GM19239 (cell line): ENCODE measurements at places on chromosomes 3 and 15.
A peak's percentile ranks its signal among the peaks of the same experiment; 100 is the strongest.

GRCh38 chr3:85244519-85244918, 285.7 kb downstream of the CADM2 start:
- no peak for DNase-seq

DNA sequence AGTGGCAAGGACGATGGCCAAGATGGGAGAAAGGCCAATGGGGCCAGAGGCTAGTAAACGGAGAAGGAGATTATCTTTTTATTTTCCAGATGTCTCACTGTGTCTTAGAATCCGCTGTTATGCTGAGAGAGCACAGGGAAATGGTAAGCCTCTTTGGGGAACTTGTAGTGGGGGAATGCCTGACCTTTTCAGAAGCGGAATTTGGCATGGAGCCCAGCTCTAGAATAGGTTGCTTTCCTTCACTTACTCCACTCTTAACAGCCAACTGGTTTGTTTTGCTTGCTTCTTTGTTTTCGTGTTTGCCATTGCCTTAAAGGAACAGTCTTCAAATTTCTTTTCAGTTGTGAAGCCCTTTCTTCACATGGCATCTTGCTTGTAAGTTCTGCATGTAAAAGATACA, 316.2 kb upstream of the THRB start:
- no peak for DNase-seq

DNA sequence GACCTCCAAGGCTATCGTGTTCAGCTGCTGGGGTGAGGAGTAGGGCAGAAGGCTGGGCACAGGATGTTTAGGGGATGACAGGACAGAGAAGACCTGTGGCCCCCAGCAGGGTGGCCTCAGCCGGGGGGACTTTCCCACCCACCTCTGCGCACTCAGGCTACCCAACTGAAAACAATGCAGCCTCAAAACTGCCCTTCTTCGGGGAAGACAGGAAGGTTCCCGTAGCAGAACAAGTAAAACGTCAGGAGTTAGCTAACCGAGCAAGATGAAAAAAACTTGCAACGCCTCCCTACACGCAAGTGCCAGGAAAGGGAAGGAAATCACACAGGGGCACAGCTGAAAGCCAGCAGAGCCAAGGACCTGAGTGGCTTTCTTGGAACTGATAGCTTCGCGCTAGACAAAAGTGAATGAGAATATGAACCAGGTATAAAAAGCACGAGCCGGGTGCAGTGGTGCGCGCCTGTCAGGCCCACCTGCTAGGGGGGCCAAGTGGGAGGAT, 38.4 kb upstream of the FURIN start:
- DNase-seq, result no peak

DNA sequence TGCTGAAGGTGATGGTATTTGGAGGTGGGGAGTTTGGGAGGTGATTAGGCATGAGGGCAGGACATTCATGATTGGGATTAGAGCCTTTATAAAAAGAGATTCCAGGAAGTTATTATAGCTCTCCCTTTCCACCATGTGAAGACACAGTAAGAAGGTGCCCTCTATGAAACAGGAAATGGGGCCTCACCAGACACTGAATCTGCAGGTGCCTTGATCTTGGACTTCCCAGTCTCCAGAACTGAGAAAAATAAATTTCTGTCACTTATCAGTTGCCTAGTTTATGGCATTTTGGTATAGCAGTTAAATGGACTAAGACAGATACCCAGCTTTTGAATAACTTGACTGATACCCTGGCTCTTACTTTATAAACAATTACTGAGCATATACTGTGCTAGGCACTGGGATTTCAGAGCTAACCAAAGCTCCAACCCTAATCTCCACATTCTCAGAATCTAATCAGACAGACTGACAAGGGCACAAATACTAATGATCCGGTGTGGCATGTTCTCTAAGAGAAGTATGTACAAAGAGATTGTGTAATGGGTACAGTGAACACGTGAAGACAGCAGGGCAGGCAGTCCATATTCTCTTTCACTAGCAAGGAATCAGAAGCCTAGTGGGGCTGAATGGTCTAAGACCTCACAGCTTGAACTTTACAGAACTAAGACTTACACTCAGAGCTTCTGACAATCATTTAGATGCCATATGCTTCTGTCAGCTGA, 343.1 kb downstream of the WDR72 start:
- DNase-seq, result no peak

DNA sequence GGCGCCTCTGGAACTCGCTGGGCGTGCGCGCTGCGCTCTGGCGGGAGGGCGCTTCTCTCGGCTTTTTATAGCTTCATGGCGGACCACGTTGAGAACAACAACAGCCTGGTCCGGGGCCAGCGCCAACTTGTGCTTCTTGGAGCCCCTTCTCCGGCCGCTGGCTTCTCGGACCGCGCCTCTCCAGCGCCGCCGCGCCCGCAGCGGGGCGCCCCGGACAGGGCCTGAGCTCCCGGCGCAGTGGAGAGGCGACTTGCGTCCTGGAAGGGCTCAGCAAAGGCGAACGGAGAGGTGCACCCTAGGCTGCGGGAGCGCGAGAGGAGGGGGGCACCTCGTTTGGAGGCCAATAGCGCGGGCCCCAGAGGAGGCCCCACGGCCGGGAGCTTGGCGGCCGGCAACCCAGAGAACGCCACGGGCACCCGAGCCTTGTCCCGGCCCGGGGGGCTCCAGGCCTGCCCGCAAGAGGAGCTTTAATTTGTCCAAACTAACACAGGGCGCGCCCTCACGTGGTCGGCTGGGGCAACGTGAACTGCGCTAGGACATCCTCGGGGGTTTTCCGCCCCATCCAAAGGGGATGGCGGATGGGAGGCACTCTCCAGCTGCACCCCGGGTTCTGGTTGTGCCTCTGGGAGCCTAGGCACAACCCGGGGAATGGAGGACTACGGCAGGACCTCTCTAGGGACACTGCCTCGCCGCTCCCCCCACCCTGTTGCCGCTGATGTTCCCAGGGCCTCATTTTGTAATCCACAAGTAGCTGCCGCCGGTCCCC, 37.8 kb downstream of the HMCES start:
- peak; percentile 81 for DNase-seq

DNA sequence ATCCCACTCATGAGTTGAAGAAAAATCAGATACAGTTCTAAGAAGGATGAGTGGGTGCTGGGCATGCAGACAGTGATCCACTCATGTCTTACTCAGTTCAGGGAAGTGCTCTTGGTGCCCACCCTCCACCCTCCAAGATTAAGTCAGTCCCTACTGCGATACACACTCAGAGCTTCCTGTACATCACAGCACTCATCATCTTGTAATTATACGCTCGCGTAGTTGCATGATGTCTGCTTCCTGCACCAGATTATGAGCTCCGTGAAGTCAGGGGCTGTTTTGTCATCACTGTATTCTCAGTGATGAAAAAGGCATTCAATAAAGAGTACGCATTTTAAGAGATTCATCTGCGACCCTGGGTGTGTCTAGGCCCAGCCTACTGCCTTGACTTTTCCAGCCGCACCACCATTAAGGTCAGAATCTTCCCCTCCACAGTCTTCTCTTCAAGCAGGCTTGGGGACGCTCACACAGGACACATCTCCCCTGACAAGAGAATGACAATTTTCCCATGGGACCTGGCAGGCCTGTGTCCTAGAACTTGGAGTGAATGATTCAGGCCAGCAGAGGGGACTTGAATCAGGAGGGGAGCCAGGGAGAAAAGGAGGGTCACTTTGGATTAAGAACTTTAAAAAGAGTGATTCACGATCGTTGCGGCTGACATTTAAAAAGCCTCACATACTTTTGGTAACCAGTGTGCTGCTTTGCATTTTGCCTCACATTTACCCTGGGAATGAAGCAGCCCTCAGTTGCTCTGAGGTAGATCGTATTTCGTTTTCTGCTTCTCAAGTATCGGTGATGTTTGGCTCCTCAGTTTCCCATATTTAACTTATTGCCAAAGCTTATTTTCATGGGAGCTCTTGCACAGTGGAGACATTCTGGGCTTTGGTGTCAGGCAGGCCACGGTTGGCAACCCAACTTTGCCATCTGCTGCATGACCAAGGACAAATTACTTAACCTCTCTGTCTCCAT, 7.9 kb upstream of the PDE8A start:
- DNase-seq, result no peak

DNA sequence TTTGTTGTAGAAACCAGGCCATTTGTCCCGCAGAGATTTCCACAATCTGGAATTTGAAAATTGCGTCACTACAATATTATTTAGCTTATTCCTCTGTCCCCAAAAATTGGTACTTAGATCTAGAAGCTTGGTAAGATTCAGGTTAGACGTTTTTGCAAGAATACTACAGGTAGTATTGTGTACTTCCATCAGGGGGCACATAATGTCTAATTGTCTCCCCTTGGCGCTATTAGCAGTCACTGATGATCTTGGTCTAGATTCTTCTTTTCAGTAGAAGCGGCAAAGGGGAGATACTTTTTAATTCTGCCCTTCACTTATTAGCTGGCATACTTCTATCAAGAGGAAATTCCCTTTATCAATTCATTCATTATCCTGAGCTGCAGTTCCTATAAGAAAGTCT, 42.6 kb upstream of the TRIM42 start:
- DNase-seq, result no peak

DNA sequence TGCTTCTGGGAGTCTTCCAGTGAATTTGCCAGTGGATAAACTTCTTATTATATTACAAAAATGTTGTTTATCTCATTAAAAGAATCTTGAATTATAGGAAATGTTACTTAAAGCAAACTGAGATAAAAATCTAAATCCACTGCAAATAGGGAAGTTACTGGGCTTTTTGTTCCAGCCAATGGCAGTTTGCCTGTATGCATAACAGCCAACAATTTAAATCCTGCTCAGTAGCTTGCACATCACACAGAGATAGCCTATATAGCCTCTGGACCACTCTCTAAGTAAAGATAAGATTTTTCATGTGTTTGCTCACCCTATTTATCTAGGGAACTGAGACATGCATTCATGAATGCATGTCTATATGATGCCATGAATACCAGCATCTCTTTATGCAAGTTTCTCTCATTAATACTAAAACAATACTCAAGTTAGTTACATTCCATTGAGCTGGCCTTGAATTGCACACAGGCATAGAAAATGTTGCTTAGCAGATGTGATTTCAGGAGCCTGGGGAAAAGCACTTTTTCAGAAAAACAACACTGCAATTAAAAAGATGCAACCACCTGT, 92.1 kb upstream of the GPR149 start:
- DNase-seq, result no peak

- DNase-seq, result no peak
Observed at GRCh38 chr3:38107911-38108648, 28.8 kb downstream of the ACAA1 start.

GRCh38 chr3:48564022-48564421, 441 bp upstream of the UCN2 start:
- no peak for DNase-seq

DNA sequence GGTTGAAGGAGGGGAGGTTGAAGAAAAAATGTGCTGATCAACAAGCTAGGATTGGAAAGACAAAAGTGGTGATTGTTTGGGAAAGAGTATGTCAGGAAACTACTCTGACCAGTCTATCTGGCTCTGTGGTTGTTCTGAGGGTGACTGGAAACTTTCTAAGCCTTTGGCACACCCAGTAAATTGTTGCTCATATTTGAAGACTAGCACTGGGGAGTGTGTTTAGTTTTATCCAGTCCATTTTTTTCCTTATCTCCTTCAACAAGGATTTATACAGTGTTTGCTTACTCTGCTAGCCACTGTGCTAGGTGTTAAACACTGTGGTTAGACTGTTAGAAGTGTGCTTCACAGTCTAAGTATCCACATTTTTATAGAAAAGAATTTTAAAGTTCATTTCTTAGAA, 28.8 kb downstream of the PPM1L start:
- DNase-seq, result no peak

DNA sequence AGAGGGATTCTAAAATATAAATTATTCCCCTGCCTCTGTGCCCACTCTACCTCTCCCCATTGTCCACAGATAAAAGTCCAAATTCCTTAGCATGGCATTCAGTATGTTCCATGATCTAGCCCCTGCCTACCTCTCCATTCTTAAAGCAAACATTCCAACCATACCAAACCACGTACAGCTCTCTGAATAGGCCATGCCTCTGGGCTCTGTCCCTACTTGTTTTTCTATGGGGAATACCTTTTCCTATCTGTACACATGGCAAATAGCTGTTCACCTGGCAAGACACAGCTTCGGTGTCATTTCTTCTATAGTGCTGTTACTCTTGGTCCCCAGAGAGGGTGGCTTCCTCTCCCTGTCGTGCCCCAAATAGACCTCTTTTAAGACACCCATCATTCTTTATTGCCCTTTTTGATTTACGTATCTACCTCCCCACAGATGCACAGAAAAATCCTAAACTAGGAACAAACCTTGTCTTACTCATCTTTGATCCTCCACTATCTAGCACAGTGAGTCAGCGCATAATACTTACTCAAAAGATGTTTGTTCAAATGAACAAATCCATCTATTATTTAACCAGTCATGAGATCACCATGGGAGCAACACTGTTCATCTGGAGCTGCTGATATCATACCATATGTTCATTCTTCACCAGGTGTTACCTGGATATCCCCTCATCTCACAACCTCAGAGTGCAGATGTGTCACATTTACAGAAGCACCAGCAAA, 329.8 kb downstream of the THSD4 start:
- no peak for DNase-seq

DNA sequence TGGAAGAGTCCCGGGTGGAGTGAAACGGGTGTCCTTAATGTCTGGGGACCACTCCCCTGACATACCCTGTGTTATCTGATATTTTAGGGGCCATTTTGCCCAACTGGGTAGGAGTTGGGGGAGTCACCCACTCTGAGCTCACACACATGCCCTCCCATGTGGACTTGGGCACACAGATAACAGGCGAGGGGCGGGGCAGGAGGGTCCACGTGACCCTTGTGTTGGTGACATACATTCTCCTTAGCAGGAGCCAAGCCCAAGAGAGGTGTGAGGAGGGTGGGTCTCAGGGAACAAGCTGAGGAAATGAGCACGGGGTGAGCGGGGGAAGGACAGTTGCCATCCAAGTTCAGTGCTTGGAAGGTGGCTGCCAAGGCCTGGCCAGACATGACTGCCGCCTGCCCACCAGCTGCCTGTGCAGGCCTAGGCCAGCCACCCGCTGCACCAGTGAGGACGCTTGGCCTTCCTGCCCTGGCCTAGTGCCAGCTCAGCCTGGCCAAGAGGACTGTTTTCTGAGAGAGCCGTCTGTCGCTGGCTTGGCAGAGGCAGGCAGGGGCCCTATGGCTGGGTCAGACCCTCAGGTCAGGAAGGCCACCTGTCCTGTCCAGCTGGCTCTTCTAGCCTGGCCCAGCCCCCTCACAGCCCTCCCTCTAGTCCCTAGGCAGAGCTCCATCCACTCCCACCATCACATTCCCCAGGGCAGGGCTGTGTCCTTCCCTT, 31.3 kb upstream of the TMEM115 start:
- DNase-seq, result no peak

DNA sequence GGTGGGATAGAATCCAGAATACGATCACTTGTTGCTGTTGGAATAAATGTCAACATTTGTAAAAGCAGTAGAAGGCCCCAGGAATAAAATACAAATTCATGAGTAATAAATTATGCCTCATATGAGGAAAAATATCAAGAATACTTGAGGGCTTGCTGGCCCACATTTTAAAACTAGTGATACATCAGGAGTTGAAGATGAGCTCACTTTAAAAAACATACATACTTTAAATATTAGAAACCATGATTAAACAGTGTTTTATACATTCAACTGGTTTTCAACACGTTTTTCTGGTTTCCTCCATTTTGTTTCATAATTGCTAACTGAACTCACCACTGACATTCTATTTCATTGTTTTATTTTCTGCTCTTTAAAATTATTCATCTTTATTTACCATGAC, 141.4 kb downstream of the TFG start:
- no peak for DNase-seq

- no peak for DNase-seq
Observed at GRCh38 chr15:38635170-38635569, 70.6 kb upstream of the RASGRP1 start.
